ENCODE measurements at places on chromosomes 6 and 20.

DNA sequence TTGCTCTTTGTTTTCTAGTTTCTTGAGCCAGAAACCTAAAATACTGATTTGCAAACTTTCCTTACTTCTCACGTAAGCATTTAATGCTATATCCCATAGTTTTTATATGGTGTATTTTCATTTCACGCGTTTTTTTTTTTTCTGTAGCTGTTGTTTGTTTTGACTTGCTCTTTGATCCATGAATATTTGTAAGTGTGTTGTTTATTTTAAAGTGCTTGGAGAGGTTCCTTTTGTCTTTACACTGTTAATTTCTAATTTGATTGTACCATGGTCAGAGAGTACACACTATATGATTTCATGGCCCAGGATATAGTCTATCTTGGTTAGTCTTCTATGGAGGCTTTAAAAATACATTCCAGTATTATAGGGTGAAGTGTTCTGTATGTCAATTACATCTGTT is 84.8 kb upstream of the RNF217 start:
- no peak for DNase-seq

GRCh38 chr6:25172819-25173218 is 106.4 kb upstream of the CARMIL1 start:
- DNase-seq: no peak

DNA sequence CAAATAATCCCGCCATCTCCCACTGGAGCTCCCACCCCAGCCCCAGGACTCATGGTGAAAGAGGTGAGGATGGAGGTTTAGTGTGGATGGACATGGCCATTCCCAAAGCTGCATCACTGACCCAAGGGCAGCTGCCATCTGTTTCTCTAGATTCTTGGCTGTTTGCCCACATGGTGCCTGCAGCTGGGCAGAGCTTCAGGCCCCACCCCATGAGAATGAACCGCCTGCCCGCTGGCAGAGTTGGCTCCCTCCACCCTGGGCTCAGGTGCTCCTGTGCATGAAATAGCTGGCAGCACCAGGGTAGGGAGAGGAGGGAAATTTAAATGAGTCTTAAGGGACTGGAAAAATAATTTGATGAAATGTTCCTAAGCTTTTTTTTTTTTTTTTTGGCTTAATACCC is 17.4 kb downstream of the SCML4 start:
- no peak for DNase-seq

GRCh38 chr6:160000280-160000704 is 31.4 kb downstream of the IGF2R start:
- no peak for DNase-seq

- no peak for DNase-seq
Measured at GRCh38 chr6:148157841-148158240, 184.8 kb upstream of the SASH1 start.

GRCh38 chr6:7132398-7133035 is 24.8 kb downstream of the RREB1 start:
- no peak for DNase-seq

DNA sequence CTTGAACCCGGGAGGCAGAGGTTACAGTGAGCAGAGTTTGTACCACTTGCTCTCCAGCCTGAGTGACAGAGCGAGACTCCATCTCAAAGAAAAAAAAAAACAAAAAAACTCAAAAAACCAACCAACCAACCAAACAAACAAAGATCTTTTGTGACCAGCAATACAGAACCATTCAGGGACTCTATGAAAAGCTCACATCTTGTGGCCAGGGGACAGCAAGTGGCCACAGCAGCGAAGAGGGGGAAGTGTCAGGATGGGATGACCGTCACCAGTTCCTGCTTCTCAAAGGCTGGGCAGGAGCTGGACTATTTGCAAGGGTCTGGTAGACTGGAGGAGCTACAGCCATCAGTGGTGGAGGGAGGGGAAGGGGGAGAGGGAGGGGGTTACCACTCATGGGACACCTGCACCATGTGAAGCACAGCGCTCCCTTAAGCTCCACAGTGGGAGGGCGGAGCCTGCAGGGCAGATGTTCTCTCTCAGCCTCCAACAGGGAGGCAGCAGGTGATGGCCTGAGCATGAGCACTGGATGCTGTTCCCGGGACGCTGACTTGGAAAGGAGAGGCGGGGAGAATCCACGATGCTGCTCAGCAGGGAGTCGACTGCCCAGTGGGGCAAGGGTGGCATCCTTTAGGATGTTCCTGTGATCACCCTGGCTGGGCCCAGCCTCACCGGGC is 19.7 kb upstream of the ULBP3 start:
- DNase-seq: no peak

GRCh38 chr6:100116411-100117194 is 122.6 kb upstream of the MCHR2 start:
- DNase-seq: peak; percentile 45

DNA sequence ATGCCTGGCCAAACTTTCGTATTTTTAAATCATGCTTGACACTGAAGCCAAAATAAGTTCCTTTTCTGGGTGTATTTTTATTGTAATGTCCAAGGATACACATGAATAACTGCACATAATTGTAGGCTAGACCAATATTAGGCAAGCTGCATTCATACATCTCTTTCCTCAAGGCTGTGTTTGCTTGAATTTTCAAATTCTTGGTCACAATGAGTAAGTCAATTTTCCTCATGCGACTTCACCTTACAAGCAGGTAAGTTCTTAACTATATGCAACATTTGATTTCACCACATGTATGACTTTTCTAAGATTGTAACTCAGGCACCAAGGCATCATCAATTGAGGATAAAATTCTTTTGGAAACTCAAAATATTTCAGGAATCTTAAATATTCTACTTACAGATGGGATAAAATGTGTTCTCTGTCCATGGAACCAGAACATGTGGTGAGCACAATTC is 112.4 kb upstream of the ZNF217 start:
- no peak for DNase-seq

GRCh38 chr6:11424395-11425034 is 113.0 kb upstream of the TMEM170B start:
- no peak for DNase-seq

GRCh38 chr6:38957426-38957825 is 91.2 kb upstream of the GLP1R start:
- DNase-seq: no peak

Data from lung (tissue), 17 donors.